Activated gamma-delta T cell (primary cell): ENCODE measurements at places on chromosomes 11 and 22.

GRCh38 chr22:24108073-24108472, 73.2 kb upstream of the SUSD2 start:
- DNase-seq, result no peak

DNA sequence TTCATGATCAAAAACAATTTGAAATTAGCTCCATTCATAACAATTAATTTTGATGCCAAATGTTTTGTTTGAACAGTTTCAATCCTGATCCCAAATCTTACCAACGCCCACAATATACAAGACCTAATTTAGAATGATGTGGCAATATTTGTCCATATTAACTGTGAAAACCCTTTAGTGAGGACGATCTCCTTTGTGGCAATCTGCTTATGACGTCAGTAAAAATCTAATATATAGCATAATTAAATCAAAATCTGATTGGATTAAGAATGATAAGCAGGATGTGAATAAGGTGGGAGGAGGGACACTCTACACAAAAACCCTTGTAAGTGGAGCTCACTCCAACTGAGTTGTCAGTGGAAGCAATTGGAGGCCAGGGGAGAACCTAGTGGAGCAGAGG, 11.9 kb upstream of the SLC5A4 start:
- DNase-seq, result no peak

GRCh38 chr11:65065851-65066250, 7.5 kb upstream of the NAALADL1 start:
- no peak for DNase-seq

DNA sequence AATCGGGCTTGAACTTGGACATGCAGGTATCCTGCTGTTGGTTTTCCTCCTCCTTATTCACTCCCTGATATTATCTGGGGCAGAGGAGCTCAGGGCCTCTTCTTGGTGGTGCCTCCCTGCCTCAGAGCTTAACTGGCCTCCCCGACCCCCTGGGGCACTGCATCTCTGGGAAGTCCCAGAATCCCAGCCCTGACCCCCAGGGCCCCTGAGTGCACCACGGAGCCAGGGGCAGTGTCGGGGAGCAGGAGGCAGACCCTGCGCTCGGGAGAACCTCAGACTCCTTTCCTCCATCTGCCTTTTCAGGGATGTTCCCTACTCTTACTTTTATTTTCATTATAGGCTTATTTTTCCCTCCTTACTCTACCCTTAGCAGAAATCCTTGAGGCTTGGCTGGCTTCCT, 537.0 kb downstream of the BRD1 start:
- DNase-seq, result no peak

DNA sequence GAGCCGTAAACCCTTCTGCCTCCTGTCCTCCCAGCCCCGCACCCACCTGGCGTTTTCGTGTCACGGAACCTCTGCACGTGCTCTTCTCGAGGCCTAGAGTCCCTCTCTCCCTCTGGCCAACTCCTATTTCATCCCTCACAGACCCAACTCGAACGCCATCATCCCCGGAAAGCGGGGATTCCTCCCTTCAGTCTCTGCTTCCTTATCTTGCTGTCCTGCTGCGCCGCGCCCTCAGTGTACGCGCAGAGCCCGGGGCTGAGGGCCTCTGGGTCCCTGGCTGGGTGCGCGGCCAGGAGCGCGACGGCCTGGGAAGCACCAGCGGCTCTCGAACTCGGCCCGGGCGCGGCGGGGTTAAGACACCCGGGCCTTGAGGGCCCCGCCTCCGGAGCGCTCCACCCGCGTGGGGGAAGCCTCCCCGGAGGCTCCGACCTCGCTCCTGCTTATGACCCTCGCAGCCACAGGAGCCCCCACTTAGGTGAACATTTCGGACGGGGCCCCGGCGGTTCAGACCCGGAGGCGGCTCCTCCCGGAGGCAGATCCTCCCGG, 398 bp upstream of the ATG16L2 start:
- DNase-seq, result peak; percentile 83

DNA sequence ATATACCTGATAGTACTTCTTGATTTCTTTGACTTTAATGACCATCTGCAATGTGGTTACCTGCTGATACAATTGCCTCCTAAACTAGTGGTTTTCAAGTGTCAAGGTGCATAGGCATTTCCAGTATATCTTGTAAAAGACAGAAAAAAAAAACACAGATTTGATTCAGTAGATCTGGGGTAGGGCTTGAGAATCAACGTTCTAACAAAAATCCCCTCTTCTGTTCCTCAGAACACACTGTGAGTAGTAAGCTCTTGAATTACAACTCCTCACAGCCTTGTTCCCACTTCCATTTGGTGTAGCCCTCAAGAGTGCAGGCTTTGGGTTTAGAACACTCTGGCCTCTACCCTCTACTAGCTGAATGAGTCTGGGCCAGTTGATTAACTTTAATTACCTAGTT, 78.0 kb upstream of the CTSC start:
- DNase-seq, result no peak

DNA sequence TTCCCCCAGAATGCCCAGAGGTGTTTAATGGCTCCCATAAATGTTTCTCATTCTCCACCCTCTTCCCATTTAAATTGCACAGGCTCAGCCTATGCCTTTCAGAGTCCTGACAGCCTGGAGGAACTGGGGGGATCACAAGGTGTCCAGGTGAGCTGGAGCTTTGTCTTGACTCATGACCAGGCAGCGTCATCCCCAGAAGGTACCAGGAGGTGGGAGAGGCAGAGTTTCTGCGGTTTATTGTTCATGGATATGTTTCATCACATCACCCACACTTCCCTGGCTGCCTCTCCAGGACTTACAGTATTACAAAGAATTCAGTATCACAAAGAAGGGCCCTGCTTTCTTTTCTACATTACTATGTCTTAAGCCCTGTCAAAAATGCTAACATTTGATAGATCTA, 103.2 kb upstream of the GALNT18 start:
- no peak for DNase-seq

- no peak for DNase-seq
Measured at GRCh38 chr11:16846305-16846704, 107.9 kb downstream of the C11orf58 start.

DNA sequence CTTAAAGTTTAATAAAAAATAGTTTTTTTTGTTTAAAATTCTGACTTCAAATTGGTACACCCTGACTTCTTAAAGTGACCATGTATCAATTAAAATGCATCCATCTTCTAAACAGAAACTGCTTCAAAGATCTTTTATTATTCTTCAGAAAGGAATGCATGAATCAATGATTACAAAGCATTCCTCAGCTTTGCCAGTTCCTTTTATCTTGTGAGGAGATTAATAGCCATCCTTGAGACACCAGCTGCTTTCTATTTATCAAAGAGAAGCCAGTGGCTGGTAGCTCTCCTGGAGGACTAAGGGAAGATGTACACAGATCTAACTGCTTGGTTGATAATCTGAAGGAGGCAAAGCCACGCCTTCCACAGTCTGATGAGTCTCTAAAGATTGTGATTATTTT, 2222.5 kb downstream of the LRRC4C start:
- DNase-seq, result no peak

DNA sequence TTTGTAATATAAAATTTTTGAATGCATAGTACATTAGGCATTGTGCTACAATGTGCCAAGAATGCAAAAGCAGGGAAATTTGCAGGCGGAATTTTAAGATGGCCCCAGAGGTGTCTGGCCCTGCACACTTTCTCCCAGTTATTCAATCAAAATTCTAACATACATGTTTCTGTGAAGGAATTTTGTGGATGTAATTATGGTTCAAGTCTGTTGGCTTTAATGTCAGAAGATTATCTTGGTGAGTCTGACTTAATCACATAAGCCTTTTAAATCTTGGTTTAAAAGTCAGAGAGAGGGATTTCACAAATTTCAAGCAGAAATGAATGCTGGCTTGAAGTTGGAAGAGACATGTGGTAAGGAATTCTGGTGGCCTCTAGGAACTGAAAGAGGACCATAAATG, 423.4 kb upstream of the CCDC179 start:
- DNase-seq, result no peak

DNA sequence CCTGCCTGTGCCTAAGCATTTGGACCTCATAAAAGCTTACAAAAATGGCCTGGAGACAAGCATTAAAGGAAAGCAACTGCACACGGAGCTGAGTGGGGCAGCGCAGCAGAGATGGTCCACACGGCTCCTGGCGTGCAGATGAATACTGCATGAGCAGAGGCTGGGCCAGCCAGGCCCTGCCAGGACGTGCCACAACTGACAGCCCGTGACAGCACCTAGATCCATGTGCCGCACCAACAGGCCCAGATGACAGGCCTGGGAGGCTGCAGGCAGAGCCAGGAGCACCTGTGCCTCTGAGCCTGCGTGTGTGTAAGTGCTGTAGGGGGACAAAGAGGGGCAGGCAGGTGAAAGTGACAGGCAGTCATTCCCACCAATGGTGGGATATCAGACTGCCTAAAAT, 33.4 kb downstream of the MICAL3 start:
- DNase-seq, result no peak

GRCh38 chr22:42389143-42389542, 43.1 kb downstream of the NFAM1 start:
- no peak for DNase-seq

- no peak for DNase-seq
Measured at GRCh38 chr11:11959601-11960000, 48.8 kb downstream of the DKK3 start.

DNA sequence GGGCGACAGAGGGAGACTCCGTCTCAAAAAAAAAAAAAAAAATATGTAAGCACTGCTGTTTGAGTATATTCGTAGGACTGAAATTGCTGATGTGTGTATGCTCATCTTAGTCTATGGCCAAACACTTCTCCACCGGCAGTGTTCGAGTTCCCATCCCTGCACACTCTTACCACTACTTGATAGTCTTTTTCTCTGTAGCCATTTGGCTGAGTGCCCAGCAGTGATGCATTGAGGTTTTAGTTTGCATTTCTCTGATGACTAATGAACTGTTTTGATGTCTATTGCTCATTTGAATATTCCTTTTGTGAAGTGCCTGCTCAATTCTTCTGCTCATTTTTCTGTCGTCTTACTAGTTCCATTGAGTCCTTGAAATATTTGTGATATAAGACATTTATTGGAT, 1.9 kb downstream of the TIRAP start:
- DNase-seq, result no peak

DNA sequence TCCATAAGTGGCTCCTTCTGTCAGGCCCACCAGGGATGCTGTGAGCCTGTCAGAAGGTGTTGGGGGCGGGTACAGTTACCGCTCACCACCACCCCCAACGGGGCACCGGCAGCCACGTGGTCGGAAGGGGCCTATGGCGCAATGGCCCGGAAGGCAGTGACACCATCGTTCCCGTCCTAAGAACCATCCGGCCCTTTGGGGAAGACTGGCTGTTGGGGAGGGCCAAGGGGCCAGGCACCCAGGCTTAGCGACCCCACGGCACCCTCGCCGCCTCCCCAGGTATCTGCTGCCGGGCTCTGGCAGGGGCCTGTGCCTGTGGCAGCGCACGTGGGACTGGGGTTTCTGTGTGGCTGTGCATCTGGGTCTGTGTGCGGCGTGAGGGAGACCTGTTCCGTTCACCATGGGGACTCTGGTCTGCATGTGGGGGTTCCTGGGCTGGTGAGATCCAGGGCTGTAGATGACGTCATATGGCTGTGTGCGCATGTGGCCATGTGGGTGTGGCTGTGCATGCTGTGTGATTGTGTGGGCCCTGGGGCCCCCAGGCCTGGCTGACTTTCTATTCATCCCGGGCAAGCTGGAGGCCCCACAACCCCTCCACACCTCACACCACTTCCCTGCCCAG, 717 bp downstream of the OSM start:
- peak; percentile 72 for DNase-seq

DNA sequence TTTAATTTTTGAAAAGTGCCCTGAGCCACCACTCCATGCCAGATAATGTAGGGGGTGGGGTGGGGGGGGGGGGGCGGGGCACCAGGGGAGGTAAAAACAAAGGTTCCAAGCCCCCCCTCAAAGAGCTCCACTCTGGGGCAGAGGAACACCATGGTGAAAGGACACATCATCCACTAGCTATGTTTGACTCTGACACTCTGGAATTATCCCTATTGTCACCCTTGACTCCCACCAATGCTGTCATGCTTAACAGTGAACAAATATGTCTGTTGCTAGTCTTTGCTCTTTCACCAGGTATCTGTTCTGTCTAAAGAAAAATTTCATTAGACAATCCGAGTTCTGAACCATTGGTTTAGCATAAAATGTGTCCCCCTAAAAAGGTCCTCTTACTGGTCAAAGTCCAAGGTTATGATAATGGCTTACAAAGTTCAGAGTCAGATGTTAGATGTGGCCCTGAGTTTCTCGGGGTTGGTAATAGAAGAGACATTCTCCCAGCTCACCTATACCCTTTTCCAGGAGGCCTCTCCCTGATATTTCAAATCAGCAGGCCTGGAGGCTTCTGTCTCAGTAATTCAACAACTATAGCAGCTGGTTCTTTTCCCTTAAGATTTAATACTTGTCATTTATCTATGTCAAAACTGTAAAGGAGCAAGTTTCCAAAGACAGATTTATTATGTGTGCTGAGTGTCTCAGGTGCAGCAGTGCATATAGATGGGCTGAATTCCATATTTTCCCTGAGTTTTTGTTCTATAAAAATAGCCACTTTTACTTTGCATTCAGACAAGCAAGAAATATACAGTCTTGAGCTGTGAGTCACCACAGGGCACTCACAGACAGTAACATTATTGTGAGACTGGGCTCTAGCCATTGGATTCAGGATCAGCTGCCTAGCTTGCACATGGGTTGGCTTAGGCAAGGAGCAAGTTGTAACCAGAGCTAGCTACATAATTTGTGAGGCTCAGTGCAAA, 174.1 kb downstream of the CSNK2A3 start:
- no peak for DNase-seq

DNA sequence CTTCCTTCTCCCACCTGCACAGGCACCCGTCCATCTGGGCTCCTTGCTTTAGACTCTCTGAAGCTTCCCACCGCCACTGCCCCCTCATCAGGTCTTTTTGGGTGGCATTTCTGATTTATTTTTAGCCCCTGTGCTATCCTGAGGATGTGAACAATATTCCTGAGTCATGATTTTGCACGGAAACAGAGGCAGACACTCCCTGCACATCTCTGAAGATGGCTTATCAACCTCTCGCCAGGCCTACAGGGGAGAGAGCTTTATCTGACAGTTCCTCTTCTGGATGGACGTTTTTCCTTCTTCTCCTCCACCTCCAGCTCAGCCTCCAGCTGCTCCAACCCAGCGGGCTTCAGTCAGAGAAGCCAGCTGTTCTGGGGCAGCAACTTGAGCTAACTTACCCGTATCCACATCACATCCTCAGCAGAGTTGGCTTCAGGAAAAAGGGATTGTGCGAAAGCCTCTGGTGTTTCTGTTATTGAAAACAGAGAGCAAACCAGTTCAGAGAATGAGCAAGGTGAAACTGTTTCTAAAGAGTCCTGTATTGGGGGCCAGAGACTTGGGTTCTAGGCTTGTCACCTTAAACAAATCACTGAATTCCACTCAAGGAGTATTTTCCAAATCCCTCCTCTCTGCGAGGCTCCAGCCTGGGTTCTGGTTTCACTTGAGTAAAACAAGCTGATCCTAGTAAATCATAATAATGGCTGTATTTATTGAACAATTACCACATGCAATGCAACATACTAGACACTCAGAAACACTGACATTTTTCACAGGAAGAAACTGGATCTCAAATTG, 33.1 kb upstream of the ETS1 start:
- DNase-seq, result no peak

DNA sequence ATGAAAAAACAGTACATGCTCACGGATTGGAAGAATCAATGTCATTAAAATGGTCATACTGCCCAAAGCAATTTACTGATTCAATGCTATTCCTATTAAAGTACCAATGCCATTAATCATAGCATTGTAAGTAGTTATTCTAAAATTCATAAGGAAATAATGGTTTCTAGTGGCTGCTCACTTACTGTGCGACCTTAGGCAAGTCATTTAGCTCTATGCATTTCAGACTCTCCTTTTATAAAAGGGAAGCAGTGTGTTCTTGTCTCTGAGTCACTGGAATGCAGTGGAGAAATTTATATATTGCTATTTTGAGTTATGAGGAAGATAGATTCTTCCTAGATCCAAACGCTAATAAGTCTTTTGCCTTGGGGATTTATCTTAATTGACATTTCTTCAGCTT, 174.8 kb downstream of the KCNA4 start:
- no peak for DNase-seq
